ENCODE measurements at places on chromosomes 4 and X.

DNA sequence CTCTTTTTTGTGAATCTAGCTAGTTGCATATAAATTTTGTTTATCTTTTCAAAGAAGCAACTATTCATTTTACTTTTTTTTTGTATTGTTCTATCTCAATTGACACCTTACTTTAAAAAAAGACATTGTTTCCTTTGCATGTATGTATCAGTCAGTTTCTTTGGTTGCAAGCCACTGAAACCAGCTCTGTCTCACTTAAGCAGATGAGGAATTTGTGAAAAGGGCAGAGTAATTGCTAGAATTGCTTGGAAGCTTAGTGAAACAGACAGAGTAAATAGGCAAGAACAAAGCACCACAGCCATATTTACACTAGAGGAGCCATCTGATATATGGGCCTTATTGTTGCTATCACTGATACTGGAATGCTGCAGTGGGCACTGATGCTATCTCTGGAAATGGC is 231.4 kb upstream of the KLF8 start:
- no peak for DNase-seq

- DNase-seq: no peak
These were observed 94.3 kb downstream of the CT47B1 start for GRCh38 chrX:120781403-120781802.

GRCh38 chr4:105430811-105431210 is 43.1 kb downstream of the PPA2 start:
- DNase-seq: no peak

DNA sequence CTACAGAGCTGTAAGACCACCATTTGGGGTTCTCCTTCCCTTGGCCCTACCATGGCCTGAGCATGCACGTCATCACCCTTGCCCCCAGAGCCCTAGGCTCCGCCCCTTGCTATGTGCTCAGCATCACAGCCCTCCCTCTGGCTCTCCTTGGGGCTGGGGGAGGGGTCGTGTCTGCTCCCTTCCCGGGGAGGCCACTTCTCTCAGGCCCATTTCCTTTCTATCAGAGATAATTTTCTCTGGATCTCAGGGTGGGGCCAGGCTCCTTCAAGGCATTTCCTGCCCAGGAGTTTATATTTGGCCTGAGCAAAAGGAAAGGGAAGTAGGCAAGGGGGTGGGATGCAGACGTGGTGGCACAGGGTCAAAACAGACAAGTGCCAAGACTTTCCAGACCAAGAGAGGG is 55.9 kb downstream of the STARD8 start:
- peak; percentile 33 for DNase-seq

GRCh38 chr4:107791902-107792301 is 32.8 kb upstream of the SGMS2 start:
- no peak for DNase-seq

DNA sequence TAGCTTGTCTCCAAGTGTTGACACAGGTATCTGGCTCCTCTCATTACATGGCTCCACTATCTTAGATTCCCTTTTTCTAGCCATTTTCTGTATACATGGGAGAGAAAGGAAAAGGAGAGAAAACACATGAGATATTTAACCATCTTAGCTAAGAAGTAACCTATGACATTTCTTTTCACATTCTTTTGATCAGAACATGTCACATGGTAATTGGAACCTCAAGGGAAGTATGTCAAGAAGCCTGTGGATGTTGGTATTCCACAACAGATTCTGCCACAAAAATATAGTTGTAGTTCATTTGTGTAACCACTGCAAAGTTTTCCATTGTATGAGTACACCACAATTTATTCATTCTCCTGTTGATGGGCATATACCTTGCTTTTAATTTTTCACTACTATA is 18.7 kb upstream of the GABRB1 start:
- no peak for DNase-seq

- no peak for DNase-seq
These were observed 189.0 kb upstream of the HCCS start for GRCh38 chrX:10922159-10922558.

DNA sequence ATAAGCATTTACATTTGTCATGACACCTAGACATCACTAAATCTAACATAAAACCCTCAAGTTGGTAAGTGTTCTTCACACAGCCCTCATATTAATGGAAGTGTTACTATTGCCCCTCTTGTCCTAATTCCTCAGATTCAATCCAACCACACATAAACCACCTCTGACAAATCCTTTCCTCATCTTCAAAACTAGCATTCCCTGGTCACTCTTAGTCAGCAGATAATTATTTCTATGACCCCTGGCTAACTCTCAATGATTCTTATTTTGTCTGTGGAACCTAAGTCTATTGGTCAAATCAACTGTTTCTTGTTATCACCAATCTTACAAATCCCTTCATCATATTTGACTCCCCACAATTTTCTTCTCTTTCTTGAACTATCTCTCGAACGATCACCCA is 168.6 kb downstream of the PPP3CA start:
- no peak for DNase-seq

GRCh38 chr4:25638806-25639205 is 16.8 kb upstream of the SLC34A2 start:
- DNase-seq: no peak

DNA sequence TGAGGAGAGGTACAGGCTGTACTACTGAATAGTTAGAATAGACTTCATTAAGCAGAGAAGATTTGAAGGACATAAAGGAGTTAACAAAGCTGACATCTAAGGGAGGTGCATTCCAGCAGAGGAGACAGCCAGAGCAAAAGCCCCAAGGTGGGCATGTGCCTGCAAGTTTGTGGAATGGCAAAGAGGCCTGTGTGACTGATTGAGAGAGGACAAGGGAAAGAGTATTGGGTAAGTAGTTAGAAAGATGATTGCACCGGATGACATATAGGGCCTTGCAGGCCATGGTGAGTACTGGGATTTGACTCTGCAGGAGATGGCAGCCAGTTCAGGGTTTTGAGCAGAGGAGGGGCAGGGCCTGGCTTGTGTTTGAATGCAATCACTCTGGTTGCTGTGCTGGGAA is 55.9 kb downstream of the FMR1NB start:
- no peak for DNase-seq

DNA sequence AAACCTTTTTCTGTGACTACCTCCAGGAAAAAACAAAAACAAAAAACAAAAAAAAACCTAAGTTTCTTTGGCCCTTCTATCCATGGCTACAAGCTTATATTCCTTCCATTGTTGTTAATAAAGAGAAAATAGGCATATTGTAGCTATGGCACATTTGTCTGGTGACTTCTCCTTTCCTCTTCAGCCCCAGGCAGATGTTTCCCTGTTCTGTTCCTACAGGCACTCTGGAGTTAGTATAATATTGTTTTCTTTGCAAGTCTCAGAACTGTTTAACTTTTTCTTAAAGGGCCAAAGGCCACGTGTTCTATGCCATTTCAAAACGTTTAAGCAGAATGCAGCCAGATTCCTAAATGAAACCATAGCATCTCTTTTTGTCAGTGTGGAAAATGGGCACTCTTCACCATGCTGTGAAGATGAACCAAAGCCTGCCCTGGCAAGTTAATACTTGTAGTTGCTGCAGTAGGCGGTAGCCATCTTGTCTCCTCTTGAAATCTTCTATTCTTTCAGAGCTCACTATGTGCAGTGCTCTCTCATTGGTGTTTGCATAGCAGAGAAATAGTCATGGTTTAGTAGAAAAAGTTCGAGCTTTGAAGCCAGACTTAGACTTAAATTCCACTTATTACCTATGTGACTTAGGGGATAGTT is 44.8 kb upstream of the MTMR1 start:
- no peak for DNase-seq

GRCh38 chr4:175988511-175988910 is 77.1 kb upstream of the WDR17 start:
- peak; percentile 50 for DNase-seq

GRCh38 chr4:114280645-114281044 is 301.2 kb upstream of the ARSJ start:
- DNase-seq: no peak

GRCh38 chrX:134846042-134846441 is 144.7 kb upstream of the SMIM10 start:
- DNase-seq: no peak

GRCh38 chr4:6852582-6852981 is 57.0 kb upstream of the TBC1D14 start:
- DNase-seq: no peak

GRCh38 chrX:147173594-147173993 is 359.1 kb upstream of the CXorf51A start:
- DNase-seq: no peak

- DNase-seq: no peak
These were observed 11.7 kb upstream of the IL21 start for GRCh38 chr4:122632396-122633143.

DNA sequence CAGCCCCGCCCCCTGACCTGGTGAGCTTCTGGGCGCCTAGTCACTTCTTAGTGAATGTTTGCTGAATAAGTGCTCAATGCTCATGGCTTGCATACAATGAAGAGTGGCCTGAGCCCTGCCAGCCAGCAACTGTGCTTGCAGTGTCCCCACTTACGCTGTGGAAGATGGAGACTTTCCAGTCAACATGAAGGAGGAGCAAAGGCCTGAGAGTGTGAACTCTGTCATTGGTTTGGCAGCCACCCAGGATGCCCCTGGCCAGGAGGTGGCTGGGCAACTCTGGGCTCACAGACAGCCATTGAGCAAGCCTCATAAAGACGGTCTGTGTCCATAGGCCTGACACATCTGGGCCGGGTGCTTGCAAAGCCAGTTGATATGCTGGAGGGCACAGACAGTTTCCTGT is 72.1 kb upstream of the MAMLD1 start:
- no peak for DNase-seq

- no peak for DNase-seq
These were observed 639.8 kb upstream of the INTU start for GRCh38 chr4:126992910-126993309.

DNA sequence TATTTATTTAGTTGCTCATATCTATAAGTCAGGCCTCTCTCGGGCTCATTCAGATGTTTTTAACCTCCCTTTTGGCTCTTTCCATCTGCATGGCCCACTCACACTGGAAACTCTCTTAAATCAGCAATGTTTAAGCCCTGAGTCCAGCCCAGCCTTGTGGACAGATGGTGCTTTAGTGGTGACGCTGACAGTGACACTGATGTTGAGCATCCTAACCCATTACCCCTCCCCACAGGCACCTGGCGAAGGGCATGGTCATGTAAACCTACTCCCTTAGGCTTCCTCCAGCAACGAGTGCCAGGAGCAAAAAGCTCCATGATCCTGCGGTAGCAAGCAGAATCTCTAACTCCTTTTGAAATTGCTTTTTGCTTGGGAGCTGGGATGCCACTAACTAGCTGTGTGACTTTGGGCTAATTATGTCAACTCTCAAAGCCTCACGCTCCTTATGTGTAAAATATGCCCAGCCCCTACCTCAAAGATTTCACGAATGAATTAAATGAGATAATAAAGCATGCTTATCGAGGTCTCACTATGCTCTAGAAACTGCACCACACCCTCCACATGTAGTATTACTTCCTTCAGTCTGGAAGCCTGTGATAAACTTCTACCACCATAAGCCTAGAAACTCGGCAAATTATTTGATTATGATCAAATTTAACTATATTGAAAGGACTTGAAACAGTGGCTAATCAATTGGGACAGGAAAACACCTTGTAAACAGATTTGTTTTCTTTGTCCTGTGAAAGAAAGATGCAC is 569.4 kb downstream of the BCOR start:
- DNase-seq: no peak

DNA sequence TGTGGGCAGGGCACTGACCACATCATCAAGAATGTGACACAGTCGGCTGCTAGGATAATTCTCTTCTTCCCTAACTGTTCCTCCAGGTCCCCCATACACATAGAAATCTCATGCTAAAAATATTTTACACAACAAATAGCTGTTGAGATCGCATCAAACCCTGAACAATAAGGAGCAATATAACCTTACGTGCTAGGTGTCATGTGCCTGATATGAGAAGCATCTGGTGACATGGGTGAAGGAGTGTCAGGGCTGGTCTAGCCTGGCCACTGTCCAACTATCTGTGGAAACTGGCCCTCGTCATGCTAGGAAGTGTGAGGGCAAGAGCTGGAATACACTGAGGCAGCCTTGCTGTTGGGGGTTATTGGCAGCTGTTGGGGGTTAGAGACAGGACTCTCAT is 167.3 kb upstream of the PGRMC2 start:
- DNase-seq: no peak

DNA sequence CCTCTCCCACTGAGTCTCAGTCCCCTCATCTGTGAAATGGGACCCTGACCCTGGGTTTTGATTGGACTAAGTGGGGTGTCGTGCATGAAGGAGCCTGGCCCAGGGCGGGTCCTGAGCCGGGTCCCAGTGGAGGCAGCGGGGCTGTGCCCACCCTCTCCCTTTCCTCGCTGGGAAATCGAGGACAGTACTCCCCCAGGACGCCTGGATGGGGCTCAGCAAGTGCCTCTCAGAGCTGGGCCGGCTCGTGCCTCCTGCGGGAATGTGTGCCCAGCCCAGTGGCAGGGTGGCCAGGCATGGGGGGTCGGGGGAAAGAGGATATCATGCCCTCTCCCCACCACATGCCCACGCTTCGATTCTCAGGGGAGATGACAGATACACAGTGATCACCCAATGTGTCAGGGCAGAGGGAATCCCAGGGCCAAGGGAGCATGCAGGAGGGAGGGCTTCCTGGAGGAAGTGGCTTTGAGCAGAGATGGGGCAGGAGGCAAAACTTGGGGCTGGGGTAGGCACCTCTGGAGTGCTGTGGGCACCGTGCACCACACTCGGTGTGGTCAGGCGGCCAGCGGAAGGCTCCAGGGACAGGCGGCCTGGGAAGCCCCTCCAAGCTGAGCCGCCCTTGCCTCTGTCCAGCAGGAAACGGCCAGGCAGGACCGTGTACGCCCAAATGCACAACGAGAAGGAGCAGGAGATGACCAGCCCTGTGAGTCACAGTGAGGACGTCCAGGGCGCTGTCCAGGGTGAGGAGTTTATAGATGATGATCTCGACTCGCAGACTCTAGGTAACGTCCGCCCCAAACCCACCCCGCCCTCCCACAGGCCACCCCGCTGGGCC is 203.0 kb downstream of the AFAP1 start:
- DNase-seq: no peak

- DNase-seq: no peak
These were observed 118.7 kb downstream of the FAT4 start for GRCh38 chr4:125433453-125433852.

DNA sequence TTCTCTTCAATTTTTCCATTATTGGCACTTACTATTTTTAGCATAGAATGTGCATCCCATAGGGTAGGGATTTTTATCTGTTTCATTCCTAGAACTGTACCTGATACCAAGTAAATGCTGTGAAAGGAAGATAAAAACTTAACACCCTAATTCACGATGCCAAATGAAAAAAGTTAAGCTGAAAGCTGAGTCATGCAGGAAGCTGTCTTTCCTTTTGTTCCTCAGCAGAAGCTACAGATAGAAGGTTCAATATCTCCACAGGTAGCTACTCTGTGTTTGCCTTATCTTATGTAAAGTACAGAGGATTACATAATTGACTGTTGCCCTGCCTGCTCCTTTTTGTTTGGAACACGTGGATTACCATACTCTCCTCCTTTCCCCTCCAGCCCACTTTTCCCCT is 77.0 kb downstream of the LRP2BP start:
- DNase-seq: peak; percentile 86

DNA sequence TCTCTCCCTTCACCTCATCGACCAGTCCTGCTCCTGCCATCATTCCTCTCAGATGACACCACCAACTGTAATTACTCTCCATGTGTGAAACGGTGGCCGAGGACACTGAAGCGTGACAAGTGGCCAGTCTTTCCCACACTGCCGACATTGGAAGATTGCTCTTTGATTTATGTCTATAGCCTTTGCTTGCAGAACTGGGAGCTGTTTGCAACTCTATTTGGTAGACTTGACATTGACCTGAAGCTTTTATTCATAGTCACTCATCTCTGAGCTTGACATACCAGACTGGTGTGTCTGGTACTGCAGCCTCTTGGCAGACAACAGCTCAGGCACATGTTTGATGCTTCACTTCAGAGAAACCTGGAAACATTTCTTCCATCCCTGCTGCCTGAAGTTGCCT is 121.8 kb upstream of the GALNT7 start:
- no peak for DNase-seq

All from GM23338 (cell line).